ENCODE measurements at places on chromosomes 5 and 9.

- no peak for DNase-seq
These were observed 132.9 kb upstream of the CHD1 start for GRCh38 chr5:99061711-99062110.

DNA sequence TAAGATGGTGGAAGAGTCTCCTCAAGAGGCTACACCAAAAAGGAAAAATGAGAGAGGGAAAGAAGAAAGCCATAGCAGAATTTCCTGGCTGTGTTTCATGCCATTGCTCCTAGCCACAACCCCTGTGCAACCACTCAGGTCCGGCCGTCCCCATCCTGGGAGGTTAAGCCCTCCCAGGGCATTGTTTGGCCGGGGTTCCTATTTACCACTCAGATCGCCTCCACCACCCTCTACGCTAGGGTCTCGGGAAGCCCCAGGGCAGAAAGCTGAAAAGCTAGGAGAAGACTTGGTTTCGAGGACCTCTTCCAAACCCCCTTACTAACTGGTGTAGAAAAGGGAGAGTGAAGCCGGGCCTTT lies 715 bp downstream of the RC3H2 start:
- DNase-seq, result no peak

DNA sequence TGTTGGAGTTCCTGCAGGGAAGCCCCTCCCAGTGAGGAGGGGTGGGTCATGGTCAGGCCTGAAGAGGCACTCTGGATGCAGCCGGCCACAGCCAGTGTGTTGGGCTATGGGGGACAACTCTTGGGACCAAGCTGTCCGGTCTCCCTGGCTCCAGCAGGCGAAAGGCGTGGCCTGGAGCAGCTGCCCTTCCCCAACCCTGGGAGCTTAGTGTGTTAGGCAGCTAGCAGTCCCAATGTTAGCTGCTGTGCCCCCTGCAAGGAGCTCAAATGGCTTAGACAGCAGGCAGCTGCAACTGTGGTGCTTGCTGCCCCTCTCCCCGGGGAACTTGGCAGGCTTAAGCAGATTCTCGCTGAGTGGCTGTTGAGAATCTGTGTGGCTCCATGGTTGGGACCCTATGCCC lies 67.5 kb upstream of the ACTBL2 start:
- no peak for DNase-seq

DNA sequence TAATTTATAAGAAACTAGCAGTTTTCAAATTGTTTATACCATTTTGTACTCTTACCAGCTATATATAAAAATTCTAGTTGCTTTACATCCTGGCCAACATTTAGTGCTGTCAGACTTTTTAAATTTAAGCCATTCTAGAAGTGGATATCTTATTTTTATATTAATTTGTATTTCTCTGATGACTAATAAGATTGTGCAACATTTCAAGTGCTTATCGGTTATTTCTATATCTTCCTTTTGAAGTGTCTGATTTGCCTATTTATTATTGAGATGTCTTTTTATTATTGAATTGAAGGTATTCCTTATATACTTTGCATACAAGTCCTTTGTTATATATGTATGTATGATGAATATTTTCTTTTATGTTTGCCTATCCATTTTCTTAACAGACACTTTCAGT lies 324.0 kb downstream of the ELAVL2 start:
- no peak for DNase-seq

DNA sequence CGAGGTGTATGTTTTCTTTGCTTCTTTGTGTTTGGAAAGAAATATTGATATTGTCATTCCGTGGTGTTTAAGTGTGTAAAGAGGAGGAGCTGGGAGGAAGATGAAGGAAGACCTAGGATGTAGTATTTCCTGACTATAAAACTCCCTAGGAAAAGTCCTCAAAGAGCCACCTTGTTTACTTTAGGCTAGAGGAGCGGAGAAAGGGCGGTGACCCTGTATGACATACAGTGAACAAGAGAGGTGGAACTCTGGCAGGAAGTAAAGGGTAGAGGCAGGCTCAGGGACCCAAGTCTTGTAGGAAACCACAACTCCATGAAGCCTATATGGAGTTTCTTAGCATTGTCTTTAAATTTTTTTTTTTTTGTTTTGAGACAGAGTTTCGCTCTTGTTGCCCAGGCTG lies 303.9 kb downstream of the DOCK8 start:
- DNase-seq, result no peak

DNA sequence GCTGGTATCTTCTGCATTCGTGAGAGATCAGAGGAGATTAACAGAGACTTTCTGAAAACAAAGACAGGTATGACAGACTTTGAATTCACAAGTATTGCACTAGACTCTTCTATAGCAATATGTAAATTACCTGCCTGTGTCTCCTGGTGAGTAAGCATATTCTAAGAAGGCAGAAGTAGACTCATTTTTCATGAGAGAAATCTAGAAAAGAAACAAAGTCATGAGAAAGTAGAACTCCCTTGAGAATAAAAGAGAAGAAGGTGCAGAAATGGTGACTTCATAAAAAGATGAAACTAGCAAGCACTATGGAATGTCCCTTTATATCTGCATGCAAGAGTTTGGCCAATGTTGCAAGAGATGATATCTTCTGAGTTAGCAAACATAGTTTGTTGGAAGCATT lies 419.8 kb downstream of the DMRT2 start:
- DNase-seq, result no peak

DNA sequence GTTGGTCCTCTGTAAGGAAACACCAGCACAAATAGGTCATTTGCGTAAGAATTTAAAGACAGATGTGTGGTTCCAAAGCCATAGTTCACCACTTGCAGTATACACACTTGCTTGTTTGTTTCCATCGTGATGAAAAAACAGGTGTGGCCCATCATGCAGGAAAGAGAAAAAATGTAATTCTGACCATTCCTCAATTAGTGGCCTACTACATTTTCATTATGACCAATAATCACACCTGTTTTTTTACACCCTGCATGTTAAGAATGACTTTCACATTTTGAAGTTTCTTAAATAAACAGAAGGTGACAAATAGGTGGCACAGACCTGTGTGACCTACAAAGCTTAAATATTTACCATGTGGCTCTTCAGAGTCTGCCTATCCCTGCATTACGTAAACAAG lies 2.2 kb upstream of the ICE1 start:
- no peak for DNase-seq

DNA sequence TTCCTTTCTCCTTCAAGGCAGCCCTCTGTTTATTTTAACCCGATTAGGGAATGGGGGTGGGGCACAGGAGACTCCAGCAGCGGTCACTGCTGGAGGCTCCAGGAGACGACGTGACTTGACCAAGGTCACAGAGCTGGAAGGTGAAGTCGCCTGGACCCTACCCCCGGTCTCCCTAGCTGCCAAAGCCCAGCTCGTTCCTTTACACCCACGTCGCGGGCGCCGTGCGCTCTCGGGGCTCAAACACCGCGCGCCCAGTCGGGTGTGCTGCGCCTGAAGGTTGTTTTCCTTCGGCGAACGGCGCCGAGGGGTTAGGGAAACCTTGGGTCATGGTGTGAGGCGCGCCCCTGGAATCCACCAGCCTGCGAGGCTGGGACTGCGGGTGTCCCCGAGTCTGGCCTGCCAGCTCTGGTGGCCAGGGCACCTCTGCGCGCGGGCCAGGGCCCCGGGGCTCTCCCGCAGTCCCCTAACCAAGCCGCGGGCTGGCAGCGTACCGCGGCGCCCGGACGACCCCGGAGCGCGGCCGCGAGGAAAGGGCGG lies 747 bp upstream of the UNC5A start:
- DNase-seq, result no peak
